ENCODE measurements at places on chromosomes 2 and 18.
A peak's percentile ranks its signal among the peaks of the same experiment; 100 is the strongest.

- DNase-seq: no peak
These were observed 85.9 kb downstream of the MTCL1 start for GRCh38 chr18:8791171-8791651.

DNA sequence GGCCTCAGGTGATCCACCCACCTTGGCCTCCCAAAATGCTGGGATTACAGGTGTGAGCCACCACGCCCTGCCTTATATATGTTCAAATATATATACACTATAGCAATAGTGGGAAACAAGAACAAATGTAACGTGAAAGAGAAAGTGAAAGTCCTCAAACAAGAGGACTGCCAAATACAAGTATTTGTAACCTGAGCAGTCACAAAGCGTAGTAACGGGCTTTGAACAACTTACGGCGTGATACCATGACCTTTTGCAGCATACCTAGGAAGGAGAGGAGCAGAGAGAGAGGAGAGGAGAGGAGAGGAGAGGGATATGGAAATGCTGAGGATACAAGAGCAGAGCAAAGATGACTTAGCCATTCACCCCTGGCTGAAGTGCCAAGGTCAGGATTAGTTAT lies 113.8 kb upstream of the RGPD4 start:
- peak; percentile 12 for DNase-seq

DNA sequence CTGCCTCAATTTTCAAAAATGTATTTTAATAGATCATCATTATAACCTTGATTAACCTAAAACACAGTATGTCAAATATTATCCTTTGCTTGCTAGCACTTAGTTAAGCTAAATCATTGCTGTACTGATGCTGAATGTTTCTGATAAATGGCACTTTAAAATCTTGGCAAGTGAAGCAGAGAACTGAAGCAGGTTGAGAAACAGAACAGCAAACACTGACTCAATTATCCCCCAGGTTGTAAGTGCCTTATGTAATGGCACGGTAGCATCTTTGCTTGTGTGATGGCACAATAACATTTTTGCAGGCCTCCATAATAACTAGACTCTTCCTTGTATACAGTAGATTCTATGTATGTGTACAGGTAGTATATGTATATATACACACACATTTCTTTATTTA lies 33.8 kb downstream of the ARHGAP15 start:
- DNase-seq: no peak

GRCh38 chr2:16478434-16479210 lies 187.0 kb downstream of the CYRIA start:
- DNase-seq: no peak

DNA sequence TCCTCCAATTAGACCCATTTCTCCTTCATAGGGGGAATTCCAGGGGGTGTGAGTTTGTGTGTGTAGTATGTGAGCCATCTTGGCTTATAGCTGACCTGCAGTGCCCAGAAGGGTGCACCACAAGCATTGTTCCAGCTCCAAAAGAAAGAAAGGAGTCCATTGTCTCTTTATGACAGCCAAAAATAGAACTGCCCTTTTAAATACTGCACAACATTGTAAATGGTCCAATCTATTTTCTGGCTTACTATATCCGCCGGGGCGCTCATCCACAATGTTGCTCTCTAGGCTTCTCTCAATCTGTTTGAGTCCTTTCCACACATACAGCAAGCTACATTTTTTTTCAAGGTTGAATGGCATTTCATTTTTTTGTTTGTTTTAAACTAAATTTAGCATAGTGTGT lies 517.5 kb downstream of the STK39 start:
- no peak for DNase-seq

DNA sequence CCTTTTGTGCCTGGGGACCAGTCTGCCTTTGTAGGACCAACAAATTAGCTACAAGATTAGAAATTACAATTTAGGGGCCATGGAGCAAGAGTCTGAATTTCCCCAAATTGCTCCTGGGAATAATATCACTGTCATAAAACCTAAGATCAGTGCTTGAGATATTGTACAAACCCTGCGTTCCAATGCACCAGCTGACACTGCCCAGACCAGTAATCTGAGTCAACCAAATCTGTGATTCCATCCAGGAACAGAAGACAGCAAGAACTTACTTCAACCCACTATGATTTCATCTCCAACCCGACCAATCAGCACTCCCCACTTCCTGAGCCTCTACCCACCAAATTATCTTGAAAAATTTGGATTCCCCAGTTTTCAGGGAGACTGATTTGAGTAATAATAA lies 1305.0 kb upstream of the NRXN1 start:
- no peak for DNase-seq

GRCh38 chr2:40199771-40200170 lies 252.1 kb downstream of the SLC8A1 start:
- DNase-seq: no peak

GRCh38 chr2:201414099-201415023 lies 36.9 kb downstream of the TRAK2 start:
- DNase-seq: peak; percentile 47

- DNase-seq: no peak
These were observed 215.5 kb downstream of the NCKAP5 start for GRCh38 chr2:133352719-133353118.

DNA sequence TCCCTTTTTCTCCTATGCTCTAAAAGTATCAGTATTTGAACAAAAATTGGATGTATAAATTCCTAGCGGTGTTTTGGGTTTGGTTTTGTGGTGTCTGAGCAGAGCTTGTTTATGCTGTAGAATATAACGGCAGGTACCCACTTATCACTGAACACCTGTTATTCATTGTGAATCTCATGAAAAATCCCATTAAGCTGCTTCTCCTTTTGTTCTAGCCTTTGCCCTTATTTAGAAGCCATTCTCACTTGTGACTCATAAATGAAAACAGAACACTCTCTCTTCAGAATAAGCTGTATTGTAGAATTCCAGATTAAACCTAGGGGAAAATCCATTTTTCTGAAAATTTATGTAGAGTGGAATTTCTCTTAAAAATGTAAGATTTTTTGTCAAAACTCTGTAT lies 104.0 kb downstream of the PRPF40A start:
- DNase-seq: no peak

DNA sequence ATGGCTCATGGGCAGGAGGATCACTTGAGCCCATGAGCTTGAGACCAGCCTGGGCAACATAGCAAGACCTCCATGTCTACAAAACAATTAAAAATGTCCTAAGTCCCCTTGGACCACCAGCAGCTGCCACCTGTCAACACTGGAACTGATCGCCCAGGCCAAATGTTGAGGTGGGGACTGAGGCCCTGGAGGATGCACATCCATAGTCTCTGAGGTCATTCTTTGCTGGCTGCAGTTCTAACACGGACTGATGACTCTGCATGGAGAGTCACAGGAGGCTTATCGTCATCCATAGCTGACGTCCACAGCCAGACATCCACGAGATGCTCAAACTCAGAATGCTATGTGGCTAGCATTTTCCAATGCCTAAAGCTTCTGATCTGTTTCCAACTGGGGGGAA lies 151.3 kb downstream of the BCL2 start:
- DNase-seq: no peak
